Astrocyte of the spinal cord (primary cell): ENCODE measurements at places on chromosomes 6 and 20.
A peak's percentile ranks its signal among the peaks of the same experiment; 100 is the strongest.

GRCh38 chr6:41037107-41037900 lies 1.7 kb downstream of the UNC5CL start:
- DNase-seq = no peak

- peak; percentile 14 for DNase-seq
Measured at GRCh38 chr6:140153703-140154102, 779.3 kb upstream of the CITED2 start.

DNA sequence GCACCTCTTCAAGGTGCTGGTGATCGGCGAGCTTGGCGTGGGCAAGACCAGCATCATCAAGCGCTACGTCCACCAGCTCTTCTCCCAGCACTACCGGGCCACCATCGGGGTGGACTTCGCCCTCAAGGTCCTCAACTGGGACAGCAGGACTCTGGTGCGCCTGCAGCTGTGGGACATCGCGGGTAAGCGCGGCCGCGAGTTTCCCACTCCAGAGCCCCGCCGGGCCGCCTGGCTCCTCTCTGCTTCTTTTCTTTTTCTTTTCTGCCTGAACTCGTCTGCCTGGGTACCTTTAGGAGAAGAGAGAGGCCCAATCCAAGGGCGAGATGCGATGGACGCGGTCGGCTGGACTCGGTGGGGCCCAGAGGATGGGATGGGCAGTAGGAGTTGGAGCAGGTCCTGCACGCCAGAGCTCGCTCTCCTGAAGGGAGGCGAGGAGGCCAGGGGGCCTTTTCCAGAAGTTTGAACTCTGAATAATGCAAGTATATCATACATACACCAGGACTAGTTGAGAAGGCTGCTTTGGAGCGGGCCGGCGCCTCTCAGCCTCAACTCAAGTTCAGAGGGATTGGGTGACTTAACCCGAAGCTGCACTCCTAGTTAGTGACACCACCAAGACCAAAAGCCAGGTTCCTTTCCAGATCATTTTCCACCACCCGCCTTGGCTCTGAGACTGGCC lies 445 bp downstream of the RAB32 start:
- peak; percentile 59 for DNase-seq

DNA sequence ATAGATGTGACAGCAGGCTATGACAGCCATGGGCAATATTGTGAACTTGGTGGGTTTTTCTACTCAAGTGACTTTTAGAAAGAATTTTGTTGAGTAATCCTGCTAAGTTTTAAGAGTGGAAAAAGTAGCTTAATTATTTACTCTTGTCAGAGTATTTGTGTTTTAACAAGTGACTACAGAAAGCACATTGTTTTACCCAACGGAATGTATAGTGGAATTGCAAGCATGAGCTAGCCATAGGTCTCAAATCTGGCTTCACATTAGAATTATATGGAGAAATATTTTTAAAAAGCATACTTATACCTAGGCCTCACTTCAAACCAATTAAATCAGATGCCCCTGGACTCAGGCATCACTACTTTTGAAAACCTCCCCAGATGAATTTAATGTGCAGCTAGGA lies 35.5 kb upstream of the GOPC start:
- DNase-seq = no peak

DNA sequence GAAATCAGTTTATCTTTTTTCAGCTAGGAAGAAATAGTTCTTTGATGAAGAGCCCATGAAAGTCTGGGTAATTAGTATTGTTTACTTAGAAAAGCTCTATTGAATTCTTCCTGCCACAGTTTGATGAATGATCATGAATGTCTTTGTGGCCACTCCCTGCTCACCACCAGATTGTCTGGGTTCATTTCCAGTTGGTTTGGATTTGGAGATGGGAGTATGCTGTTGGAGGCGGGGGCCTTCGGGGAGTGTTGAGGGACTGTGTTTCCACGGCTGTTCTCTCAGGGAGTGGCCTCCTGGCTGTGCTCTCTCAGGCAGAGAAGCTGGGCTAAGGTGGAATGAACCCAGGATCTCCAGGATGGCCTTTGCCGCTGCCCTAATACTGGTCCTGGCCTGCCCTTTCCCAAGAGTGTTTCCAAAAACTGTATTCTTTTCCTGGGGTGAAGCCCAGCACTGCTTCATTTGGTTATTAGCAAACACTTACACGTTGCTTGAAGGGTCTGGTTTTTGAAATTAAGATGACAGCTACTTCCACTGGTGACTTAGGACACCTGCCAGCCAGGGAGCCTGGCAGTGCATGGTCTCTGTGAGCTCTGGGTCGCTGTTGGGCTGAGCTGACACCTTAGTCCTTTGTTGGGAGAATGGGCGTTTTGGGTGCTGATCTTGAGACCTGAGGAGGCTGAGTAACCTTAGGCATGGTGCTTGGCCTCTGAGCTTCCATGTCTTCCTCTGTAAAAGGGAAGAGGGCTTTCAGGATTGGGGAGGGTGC lies 23.2 kb downstream of the PRPF6 start:
- no peak for DNase-seq

- no peak for DNase-seq
Measured at GRCh38 chr6:71335544-71335943, 46.9 kb downstream of the OGFRL1 start.

DNA sequence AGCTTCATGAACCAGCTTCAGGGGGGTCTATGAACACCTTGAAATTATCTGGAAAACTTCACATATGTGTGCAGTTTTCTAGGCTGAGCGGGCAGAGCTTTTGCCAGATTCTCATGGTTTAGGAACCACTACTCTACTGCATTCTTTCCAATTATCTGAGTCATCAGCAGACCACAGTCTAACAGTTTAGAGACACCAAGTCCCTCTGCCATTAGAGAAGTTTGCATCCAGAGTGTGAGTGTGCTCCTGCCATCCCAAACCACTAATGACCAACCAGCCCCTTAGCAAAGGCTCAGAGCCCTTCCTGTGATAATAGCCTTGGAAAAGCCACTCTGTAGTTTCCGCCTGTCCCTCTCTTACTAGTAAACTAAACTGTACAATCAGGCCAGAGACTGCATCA lies 96.8 kb downstream of the PHACTR1 start:
- DNase-seq = peak; percentile 49

- DNase-seq = peak; percentile 16
Measured at GRCh38 chr6:107154131-107154800, 39.0 kb upstream of the BEND3 start.

DNA sequence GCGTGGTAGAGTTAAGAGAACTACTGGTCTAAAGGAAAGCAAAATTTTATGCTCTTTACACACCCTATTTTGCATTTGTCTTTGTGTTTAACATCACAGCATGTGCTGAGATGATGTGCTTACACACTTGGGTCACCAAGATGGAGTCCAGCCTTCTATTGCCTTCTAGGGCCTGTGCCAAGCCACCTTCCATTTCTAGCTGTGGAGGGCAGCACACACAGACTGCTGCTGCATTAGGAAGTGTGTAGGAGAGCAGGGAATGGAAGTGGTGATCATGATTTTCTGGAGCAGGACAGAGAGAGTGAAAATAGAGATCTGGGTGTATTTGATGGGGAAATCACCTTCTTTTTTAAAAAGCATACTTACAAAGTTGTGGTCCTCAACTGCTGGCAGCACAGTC lies 191.6 kb downstream of the SOX4 start:
- DNase-seq = no peak

DNA sequence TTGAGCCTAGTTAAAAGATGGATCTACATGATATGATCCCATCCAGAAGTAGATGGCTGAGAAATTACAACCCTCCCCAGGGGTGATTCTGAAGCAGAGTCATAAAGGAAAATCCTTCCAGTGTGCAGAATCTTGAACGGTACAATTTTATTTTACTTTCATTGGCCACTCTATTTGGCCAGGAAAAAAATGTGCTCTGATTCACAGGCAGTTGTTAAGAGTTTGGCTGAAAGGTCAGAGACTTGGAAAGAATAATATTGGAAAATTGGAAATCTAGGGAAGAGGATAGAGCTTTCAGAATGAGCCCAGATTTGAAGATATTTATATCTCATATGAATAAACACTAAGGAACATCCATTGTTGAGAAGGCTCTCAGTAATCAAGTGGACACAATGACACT lies 1299.3 kb upstream of the GJE1 start:
- no peak for DNase-seq

DNA sequence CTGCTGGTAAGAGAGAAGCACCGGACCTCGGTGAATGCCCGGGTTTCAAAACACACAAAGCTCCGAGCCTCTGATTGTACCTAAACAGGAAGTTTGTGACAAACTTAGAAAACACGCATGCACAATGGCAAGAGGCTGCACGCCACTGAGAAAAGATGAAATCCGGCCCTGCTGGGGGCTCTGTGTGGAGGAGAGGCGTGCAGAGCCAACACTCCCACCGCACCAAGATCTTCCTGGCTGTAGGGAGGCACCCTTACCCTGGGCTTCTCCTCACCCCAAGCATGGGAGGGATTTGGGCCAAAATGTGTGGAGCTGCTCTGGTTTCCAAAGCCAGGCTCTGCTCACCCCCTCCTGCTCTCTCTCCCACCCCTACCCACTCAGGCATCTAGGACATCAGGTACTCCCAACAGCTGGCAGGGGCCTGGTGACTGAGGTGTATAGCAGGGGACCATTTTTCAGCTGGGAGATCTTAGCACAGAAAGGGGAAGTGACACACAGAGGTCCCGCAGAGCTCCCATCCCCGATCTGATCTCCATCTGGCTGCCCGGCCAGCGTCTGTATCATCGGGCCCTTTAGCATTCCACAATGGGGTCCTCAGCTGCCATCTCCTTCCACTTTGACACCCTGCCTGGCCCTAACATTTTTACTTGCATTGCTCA lies 84.2 kb downstream of the TRERF1 start:
- no peak for DNase-seq

GRCh38 chr6:84763003-84763885 lies 1.2 kb downstream of the TBX18 start:
- peak; percentile 85 for DNase-seq

DNA sequence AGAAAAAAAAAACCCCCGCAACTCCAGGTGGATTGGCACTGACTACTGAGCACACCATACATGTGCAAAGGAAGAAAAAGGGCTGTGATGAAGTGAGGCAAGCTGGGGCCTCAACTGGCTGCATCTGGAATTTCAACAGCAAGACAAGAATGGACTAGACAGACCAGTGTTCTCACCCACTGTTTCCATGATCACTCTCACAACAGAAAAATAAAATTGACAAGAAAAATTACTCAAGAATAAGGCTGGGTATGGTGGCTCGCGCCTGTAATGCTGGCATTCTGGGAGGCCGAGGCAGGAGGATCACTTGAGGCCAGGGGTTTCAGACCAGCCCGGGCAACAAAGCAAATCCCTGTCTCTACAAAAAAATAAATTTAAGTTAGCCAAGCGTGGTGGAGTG lies 18.8 kb downstream of the ZNF217 start:
- no peak for DNase-seq

GRCh38 chr20:33561692-33562601 lies 72.1 kb downstream of the CBFA2T2 start:
- peak; percentile 84 for DNase-seq

DNA sequence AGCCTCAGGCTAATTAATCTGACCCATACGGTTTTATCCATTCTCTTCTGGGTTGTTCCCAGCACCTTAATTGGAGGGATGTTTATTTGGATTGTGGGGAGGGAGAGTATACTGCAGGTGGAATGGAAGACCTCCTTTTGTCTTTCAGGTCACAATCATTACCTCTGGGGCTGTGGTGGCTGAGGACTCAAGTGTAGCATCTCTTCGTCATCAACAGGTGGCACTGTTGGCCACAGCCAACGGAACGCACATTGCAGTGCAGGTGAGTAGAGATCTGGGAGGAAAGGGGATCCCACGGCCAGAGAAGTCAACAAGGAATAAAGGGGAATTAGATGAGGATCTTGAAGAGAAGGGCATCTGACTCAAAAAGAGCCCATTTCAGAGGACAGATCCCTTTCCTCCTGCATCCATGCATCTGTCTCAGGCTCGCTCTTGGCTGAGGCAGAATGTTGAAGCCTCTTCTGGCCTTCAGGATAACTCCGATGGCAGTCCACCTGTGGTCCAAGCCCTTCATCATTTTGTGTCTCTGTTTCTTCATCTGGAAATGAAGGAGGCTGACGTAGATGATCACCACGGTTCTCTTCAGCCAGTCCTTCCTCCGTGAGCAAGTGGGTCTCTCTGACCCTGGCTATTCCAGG lies 3.2 kb upstream of the DEF6 start:
- peak; percentile 33 for DNase-seq

GRCh38 chr20:51338692-51339440 lies 203.7 kb downstream of the NFATC2 start:
- peak; percentile 91 for DNase-seq

DNA sequence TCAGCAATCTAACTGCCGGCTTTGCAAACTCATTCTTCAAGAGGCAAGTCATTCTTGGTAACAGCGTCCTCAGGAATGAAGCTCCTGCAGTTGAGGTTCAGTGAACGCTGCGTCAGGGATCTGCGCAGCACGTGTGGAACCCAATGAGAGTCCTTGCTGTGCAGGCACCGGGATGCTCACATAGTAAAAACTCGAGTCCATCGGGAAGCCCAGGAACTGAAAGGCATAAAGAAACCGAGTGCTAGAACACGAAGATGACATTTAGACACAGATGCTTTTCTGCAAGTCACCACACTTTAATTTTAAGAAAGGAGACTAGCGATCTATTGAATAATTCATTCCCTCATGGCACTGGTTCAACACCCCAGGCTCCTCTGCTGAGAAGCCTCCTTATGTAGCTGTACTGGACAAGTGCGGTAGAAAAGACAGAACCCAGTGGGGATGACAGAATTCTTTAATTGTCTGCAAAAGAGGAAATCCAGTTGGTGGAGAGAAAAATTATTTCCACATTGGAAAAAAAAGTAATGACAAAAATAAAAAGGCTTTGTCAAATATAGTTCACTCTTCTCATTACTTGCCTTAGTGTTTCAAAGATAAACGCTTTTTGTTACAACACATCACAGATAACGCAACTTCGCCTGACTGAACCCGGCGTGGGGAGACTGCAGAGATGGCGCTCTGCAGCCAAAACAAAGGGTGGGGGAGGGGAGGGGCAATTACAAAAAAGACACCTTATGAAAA lies 1.9 kb upstream of the AFDN start:
- peak; percentile 44 for DNase-seq

GRCh38 chr6:35173427-35174087 lies 32.4 kb upstream of the TCP11 start:
- DNase-seq = no peak

DNA sequence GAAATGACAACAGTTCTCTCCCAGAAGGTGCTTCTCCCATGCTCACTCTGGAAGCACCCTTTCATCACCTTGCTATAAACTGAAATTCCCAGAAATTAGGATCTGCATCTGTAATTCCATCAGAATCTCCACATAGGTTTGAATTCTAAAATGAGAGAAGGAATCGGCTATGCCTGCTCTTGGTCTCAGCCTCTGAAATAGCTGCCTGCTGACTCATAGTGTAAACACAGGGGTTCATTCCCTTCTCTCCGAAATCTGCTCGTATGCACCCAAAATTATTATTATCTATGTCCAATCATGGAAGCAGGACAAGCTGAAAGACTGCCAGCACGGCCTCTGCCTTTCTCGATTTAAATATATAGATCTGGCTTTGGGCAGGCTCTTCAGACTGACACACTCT lies 74.6 kb upstream of the TAB2 start:
- peak; percentile 49 for DNase-seq

GRCh38 chr6:16758163-16758975 lies 2.9 kb downstream of the ATXN1 start:
- DNase-seq = peak; percentile 53
